ENCODE measurements at places on chromosomes 12 and 14.

- no peak for DNase-seq
Observed at GRCh38 chr12:70415987-70416386, 49.9 kb downstream of the KCNMB4 start.

- no peak for DNase-seq
Observed at GRCh38 chr12:76590131-76590530, 30.6 kb upstream of the OSBPL8 start.

GRCh38 chr12:45314770-45315169, 98.9 kb downstream of the ANO6 start:
- DNase-seq: no peak

DNA sequence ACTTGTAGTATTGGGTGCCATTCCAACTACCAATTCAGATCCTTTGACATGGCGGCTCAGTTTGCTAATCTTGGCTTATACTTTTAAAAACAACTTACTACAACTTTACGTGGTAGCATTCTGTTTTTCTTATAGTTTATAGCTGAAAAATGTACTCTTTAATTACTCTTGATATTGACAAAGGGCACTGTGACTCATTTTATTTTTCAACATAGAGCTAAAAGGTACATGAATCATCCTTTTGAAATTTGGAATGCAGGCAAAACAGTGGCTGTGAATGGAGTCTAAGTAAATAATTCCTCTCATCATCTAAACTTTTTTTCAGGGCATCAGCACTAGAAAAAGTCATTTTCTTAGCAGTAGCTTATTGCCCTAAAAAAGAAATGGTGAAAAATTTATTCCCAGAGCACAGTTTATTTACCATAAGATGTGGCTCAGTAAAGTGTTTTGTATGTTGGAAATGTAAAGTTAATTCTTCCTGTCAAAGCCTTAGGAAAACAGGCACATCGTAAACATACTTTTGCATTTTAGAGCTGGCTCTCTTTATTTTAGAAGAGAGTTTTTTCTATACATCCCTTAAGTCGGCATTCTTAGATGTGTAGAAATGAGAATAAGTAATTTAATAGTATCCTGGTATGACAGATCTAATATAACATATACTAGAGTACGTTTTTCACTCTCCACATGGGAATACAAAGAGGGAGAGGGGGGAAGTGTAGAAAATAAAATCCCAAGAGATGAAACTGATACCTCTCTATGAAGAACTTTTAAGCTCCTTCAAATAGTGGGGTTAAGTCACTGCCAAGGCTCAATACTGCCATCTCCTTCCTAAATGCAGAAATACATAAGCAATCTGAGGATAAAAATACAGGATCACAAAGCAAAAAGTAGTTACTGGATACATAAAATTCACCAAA, 55.2 kb downstream of the SLC25A21 start:
- DNase-seq: no peak
